ENCODE measurements at places on chromosomes 1 and 21.
A peak's percentile ranks its signal among the peaks of the same experiment; 100 is the strongest.

- no peak for DNase-seq
Measured at GRCh38 chr1:193589597-193590040, 403.2 kb upstream of the B3GALT2 start.

- no peak for DNase-seq
Measured at GRCh38 chr1:168134642-168135041, 2.1 kb downstream of the GPR161 start.

DNA sequence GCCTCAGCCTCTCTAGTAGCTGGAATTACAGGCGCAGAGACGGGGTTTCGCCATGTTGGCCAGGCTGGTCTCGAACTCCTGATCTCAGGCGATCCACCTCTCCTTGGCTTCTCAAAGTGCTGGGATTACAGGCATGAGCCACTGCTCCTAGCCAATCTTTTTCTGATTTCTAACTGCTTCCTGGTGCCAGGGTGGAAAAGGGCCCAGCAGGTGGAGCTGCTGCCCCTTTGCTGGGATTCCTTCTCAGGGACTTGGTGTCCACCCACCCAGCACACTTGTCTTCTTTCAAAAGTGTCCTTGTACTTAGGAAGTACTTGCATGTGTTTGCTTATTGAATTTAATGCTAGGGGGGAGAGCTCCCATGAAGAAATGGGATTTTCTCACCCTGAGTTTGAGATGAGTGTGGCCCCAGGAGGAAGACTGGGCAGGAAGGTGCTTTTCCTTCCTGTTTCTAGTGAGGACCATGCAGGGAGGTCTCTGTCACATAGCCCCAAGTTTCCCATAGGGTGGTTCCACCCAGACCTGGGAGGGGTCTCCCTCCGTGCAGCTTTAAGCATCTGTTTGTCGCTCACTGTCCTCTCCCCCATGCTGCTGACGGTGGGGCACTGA, 14.2 kb downstream of the UTP11 start:
- no peak for DNase-seq

GRCh38 chr21:32413015-32413504, 554 bp downstream of the EVA1C start:
- DNase-seq, result peak; percentile 67

GRCh38 chr1:61518670-61519400, 206.1 kb downstream of the TM2D1 start:
- no peak for DNase-seq

DNA sequence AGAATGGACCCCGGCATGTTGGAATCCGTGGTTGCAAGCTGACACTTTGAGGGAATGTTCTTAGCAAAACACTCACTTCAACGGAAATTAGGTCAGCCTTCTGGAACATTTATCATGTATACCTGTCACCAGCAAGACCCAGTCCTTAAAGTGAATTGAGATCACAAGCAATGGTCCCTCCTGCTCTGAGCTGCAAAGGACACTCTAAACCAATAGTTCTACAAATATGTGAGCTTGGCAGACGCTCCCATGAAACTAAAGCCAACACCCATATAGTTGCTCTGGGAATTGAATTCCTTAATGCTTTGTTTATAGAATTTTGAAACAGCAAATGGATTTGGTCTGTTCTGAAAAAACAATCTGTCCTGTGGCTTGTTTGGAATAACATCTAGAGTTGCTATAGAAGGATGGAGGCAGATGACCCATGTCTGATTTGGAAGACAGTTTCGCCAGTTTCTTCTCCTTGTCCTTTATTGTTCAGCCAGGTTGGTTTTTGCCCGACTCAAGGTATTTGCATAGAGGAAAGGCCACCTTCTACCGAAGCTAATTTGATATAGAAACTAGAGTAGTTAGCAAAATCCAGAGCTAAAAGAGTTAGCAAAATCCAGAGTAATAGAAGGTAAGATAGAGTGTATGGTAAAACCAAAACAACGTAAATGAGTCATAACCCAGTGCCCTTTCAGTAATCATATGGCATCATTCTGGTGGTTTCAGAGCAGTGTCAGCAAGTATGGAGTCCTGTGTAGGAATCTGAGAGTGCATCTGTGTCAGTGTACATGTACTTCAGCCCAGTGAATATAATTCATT, 236.2 kb downstream of the NFIA start:
- no peak for DNase-seq

DNA sequence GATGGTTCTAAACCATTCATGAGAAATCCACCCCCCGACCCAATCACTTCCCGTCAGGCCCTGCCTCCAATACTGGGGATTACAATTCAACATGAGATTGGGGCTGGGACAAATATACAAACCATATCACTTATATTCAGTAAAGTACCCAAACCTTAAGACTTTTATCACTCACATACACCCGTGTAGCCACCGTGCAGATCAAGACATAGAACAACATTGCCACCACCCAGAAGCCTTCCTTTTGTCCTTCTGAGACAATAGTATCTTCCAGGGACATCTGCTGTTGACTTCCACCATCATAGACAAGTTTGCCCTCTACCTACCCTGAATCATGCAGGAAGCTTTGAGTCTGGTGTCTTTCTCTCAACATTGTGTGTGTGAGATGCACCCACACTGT, 37.5 kb downstream of the CLIC6 start:
- no peak for DNase-seq

DNA sequence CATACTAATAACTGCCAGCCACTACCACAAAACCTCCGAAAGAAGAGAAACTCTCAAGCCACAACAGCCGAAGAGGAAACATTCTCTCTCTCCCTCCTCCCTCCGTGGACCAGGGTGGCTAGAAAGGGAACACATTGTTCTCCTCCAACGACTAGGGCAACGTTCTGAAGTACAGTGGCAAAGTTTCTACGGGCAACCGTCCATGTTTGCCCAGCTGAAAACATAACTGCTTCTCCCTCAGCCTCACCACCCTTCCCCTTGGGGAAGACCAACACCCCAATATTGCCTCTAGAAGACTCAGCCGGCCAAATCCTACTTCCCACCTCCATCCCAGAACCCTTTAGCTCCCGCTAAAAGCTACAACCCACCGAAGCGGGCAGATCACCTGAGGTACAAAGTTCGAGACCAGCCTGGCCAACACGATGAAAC, 2.0 kb downstream of the GLUL start:
- DNase-seq, result no peak

- DNase-seq, result no peak
Measured at GRCh38 chr1:155256058-155256852, 972 bp upstream of the ENTREP3 start.

DNA sequence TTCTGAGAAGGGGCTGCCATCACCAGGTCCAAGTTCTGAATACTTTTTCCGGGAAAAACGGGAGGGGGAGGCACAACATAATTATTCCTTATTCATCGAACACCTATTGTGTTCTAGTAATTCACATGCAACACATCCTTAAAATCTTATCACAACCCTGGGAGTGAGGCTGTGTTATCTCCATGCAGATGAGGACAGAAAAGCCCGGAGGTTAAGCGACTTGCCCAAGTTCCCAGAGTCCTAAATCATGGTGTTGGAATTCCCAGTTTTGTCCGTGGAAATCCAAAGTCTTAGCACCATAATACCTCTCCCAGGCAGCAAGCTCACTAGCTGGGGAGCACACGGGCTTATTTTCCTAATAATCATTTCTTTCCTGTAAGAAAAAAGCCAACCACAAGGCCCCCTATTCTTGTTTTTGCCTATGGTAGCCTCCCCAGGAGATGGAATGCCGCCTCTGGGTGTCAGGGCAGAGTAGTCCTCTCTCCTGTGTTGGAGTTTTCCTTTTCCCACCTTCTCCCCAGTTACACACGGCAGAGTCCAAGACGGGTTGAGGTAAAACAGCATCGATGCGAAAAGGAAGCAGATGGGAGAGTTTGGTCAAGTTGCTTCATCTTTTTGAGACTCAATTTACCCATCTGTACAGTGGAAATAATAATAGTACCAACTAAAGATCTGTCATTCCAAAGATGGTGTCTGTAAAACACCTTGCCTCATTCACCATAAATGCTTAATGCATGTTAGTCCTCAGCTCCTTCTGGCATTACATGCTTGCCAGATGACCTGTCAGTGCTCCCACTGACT, 228.0 kb upstream of the TMEM51 start:
- DNase-seq, result no peak

GRCh38 chr1:96445302-96445701, 276.3 kb upstream of the PTBP2 start:
- DNase-seq, result no peak

- DNase-seq, result no peak
Measured at GRCh38 chr1:244221991-244222390, 170.9 kb downstream of the ZBTB18 start.

All from activated CD8-positive, alpha-beta memory T cell treated with anti-CD3 and anti-CD28 coated beads, Interleukin-2, amount 50 U/mL, for 48 hours (primary cell).